Cerebellum (tissue), 4 donors: ENCODE measurements at places on chromosomes 5 and 9.

DNA sequence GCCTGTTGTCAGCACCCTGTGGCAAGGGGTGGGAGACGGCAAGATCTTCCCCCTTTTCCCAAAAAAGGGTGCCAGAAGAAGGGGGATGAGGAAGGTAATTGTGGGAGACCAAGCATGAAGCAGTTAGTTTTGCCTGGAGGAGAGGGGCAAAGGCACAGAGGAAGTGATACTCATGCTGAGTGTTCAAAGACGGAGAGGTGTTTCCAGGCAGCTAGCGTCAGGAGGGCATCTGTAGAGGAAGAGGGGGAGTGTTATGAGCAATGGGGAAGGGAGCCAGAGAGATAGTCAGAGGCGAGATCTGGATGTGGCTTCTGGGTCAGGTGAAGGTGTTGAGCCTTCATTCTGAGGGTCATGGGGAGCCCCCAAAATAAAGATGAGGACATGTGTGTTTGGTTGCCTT is 26.9 kb upstream of the ADAM19 start:
- DNase-seq: no peak

GRCh38 chr5:63931836-63932235 is 30.4 kb downstream of the HTR1A start:
- peak; percentile 80 for DNase-seq

GRCh38 chr5:982377-983237 is 26.0 kb upstream of the NKD2 start:
- DNase-seq: no peak

DNA sequence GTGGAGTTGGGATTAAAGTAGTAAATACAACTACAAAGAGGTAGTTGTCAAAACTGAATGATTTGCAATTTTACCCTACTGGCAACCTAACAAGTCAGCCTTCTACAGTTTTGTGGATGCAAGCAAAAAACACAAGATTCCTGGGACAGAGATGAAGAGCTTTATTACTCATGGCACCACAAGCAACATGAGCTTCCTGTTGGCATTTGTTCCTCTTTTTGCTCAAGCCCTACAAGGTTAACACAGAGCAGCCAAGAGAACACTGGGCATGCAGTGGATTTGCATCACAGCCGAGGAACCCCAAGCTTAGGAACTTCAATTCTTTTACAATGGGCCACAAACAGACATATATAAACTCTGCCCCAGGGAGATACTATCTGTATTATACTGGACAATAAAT is 28.8 kb upstream of the DMAC1 start:
- DNase-seq: no peak

DNA sequence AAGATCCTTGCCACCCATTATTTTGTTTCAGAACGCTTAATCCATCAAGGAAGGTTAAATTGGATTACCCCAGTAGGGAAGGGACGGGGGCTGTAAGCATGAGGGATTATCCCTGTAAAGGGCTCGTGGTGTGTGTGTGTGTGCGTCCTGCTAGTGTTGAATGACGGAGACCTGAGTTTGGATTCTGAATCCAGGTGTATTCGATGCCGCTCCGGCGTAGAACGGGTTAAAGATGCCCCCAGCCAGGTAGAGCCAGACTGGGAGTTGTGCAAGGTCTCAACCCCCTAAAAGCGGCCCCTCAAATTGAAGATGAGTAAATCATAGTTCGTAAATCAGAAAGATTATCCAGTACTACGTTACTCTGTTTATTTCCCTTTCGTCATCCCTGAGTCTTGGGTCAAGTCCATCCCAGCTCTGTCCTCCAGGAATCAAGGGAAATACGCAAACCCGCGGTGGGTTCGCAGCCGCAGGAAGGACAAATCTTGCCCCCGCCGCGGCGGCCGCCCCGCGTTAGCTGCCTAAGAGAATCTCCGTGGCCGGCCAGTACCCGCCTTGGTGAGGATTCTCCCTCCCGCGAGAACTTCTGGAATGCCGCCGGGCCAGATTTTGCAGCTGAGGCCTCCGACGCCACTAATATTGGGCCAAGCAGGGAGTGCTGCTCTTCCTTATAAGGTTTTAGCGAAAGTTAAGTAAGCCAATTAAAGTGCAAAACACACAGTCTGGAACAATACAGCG is 586 bp upstream of the MTAP start:
- peak; percentile 26 for DNase-seq

DNA sequence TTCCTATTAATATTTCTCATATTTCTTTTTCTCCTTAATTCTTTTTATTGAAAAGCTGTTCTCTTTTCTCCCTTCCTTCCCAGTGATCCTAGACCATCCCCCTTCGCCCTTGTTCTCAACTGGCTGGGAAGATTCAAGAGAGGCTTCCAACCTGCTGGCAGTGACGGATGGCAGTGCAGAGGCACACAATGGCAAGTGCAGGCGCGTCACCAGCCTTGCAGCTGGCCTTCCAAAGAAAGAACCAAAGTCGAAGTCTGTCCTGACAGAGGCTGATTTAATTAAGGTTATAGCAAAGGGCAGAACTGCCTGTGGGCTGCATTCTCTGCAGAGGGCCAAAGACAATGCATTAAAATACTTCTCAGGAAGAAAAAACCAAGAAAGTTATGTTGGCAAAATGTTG is 7.4 kb downstream of the CEMIP2 start:
- DNase-seq: no peak

GRCh38 chr9:88828492-88828974 is 162.7 kb upstream of the S1PR3 start:
- DNase-seq: no peak

DNA sequence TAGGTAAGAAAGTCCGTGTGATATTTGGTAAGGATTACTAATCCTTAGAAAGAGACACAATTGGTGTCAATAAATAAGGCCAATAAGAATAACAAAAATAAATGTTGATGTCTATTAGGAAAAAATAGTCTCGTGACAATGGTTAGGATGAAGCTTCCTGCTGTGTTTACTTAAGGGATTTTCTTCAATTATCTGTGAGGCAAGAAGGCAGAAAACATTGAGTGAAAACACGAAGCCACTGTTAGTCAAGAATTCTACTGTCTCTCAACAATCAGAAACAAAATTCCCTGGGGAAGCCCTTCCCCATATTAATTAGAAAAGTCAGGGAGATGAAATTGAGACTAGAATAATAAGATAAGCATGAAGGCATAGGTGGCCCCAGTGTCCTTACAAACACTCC is 149.0 kb downstream of the SYK start:
- no peak for DNase-seq

- DNase-seq: no peak
Measured at GRCh38 chr5:36724467-36725332, 118.3 kb downstream of the SLC1A3 start.

DNA sequence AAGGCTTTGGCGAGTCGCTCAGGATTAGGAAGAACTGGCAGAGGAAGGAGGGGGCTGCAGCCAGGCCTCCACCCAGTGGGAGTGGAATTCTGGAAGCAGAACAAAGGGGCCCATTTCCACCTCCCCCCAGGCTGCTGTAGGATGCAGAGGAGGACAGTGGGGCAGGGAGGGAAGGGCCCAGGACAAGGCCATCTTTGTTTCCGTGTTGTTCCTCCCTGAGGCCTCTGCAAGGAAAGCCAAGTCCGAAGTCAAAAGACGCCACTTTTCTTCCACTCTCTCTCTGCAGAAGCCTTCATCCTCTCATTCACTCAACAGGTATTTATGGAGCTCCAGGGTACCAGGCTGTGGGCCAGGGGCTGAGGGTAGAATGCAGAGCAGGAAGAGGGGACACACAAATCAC is 70.7 kb downstream of the ENTREP1 start:
- DNase-seq: no peak

DNA sequence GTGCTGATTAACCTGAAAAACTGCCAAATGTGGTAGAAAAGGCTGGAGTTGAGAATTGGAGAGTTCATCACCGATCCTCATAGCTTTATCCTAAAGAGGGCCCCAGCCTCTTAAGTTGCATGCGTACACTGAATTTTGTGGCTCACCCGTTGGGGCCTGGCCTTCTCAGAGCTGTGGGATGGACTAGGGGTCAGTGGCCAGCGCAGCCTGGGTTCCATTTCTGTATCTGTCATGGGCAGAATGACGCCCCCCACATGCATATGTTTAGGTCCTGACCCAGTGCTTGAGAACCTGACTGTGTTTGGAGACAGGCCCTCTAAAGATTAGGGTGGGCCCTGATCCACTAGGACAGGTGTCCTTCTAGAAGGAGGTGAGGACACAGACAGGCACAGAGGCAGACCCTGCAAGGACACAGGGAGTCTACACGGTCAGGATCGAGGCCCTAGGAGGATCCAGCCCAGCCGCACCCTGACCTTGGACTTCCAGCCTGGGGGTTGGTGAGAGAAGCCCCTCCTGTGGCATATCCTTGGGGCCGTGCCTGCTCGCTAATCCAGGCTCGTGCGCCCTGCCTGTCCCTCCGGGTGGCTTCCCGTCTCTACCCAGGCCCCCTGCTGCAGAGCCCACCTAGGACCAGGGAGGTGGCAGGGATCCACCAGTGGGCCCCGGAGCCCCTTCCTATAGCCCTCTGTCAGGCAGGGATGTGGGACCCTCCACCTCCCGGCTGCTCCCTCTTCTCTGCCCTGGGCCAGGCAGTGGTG is 32.2 kb downstream of the NDUFS6 start:
- DNase-seq: no peak
